ENCODE measurements at places on chromosomes 1 and 21. TPM values are rescaled to one million over a fixed set of nuclear protein-coding genes. Genes with fewer than 3 reads are reported as not detected.

Gene AMY1C
- not detected for total RNA-seq

Gene DNAI4
- 15.3 TPM for total RNA-seq

Gene TMEM82
- total RNA-seq = not detected

Gene LAX1
- not detected for total RNA-seq

Gene DNASE2B
- total RNA-seq = not detected

Gene LCE6A
- total RNA-seq = not detected

Gene NTNG1
- 3.4 TPM for total RNA-seq

Gene TAS1R1
- total RNA-seq = not detected

Gene GJA5
- not detected for total RNA-seq

Gene ZNF670
- total RNA-seq = 7.3 TPM

Gene ANXA9
- total RNA-seq = not detected

Gene DIO1
- total RNA-seq = not detected

Gene LCE1B
- not detected for total RNA-seq

Gene MSH4
- total RNA-seq = 0.34 TPM

Gene ASPM
- total RNA-seq = 57.8 TPM

Gene ZFP69
- total RNA-seq = 9.3 TPM

Gene CTTNBP2NL
- total RNA-seq = 9.3 TPM

Gene C1orf185
- not detected for total RNA-seq

Gene SH2D5
- total RNA-seq = 1.3 TPM

Gene LINGO4
- not detected for total RNA-seq

Gene SELENON
- 16.9 TPM for total RNA-seq

Gene PLA2G2D
- total RNA-seq = not detected

Gene SZT2
- total RNA-seq = 16.7 TPM

Gene CAMK1G
- total RNA-seq = not detected

Gene LDLRAD1
- total RNA-seq = not detected

Gene GPR37L1
- total RNA-seq = under 0.01 TPM

Gene NCMAP
- total RNA-seq = not detected

Gene ZNF593OS
- total RNA-seq = not detected

Gene NHLH2
- 0.34 TPM for total RNA-seq

Gene SH2D2A
- 0.51 TPM for total RNA-seq

Gene BTF3L4
- total RNA-seq = 119 TPM

Gene SPRR1B
- not detected for total RNA-seq

Gene TCHH
- not detected for total RNA-seq

Gene GBP2
- total RNA-seq = 19.1 TPM

Gene OR14C36
- not detected for total RNA-seq

Gene CD5L
- not detected for total RNA-seq

Gene SEMA4A
- 0.29 TPM for total RNA-seq

Gene KCTD3
- 22.2 TPM for total RNA-seq

Gene CRNN
- not detected for total RNA-seq

Gene TMOD4
- total RNA-seq = not detected

Gene GPR3
- total RNA-seq = 2.0 TPM

Gene NPHS2
- total RNA-seq = not detected

Gene VWA5B1
- not detected for total RNA-seq

Gene MAN1A2
- total RNA-seq = 46.5 TPM

Gene SLC22A15
- 7.0 TPM for total RNA-seq

Gene CA6
- not detected for total RNA-seq

All from Daoy (cell line).